ENCODE measurements at places on chromosomes 5 and 9.
A peak's percentile ranks its signal among the peaks of the same experiment; 100 is the strongest.

- DNase-seq, result no peak
These were observed 24.8 kb upstream of the PRDM9 start for GRCh38 chr5:23482642-23483041.

DNA sequence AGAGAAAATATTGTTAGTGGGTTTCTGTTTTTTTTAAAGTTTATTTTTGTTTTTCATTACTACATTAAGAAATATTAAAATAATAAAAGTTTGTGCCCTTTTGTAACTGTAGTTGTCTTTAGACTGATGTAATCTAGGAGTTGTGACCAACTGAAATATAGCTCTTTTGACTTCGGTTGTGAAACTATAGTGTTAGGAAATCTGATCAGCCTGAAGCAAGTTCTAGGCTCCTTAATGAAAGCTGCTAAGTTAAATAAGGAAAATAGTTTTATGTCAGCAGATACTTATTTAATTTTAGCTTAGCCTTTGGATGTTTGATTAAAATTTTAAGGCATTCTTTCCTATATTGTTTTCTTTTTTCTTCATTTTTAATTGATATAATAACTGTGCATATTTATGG is 14.2 kb downstream of the AP3S1 start:
- no peak for DNase-seq

DNA sequence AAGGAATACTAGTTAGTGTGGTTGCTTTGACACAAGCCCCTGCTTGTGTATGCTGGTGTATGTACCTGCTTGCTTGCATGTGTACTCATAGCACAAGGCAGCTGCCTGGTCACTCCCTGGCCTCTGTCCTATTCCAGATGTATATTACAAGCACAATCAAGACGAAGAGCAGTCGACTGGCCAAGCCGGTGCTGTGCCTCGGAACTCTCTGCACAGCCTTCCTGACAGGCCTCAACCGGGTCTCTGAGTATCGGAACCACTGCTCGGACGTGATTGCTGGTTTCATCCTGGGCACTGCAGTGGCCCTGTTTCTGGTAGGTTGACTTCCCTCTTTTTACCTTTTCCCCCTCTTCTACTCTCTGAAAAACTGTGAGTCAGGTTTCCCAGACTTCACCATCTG is 72.1 kb downstream of the BAAT start:
- no peak for DNase-seq

DNA sequence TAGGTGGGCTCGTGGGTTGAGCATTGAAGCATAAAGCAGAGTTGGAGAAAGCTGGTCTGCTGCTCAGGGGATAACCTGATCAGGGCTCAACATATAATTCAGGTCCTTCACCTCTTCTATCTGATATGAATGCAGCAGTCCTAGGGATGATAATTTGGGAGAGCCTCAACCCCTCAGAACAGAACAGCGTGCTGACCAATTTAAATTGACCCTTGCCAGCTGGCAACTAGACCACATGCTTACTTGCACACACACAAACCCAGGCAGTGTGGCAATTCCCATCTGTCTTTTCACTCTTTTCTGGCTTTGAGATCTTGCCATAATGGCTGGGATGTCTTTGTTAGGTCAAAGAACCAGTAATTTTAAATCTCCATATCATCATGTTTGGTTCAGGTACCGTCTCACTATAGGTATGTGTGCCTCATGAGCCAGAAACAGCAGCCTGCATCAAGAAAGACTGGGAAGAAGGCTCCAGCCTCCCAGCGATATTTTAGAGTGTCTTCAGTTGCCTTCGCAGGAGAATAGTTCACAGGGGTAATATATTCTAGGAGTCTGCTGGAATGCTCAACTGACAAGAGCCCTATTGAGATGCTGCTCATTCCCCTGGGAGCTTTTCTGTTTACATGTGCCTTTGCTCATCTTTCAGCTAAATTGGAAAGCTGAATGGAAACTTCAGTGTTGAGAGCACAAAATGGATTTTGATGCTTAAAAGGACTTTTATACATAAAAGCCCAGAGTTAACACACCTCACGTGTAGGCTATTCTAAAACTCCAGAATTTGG is 497.6 kb downstream of the RASEF start:
- no peak for DNase-seq

DNA sequence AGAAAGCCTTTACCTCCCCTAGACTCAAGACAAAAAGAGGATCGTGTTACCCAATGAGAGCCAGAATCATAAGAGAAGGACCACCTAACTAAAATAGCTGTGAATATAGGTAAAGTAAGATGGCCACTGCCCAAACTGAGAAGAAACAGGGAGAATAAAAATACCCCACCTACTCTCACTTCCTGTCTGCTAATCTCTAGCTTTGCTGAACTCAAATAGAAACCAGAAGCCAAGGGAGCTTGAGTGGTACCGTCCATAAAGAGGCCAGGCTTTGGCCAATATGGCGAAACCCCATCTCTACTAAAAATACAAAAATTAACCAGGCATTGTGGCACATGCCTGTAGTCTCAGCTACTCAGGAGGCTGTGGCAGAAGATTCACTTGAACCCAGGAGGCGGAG is 123.0 kb upstream of the FST start:
- no peak for DNase-seq

DNA sequence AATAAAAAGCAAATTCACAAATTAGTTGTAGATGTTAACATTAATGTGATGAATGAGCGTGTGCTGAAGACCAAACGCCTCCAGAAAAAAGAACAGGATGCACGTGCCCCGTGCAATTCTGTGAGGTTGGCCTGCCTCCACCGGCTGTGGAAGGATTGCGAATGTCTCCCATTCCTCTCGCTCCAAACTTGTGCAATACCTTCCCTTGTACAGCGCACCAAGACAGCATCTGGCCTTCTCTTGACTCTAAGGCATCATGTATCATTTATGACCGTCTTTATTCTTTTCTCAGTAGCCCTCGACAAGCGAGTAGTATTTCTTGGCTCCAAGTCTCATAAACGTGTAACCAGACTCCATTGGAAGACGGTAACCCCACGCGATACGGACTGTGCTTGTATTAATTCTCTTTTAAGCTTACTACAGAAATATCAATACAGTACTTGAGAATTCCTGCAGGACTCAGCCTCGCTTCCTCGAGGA is 1.5 kb upstream of the TESK1 start:
- no peak for DNase-seq

GRCh38 chr9:136882109-136882946 is 4.0 kb upstream of the TRAF2 start:
- DNase-seq, result peak; percentile 70

DNA sequence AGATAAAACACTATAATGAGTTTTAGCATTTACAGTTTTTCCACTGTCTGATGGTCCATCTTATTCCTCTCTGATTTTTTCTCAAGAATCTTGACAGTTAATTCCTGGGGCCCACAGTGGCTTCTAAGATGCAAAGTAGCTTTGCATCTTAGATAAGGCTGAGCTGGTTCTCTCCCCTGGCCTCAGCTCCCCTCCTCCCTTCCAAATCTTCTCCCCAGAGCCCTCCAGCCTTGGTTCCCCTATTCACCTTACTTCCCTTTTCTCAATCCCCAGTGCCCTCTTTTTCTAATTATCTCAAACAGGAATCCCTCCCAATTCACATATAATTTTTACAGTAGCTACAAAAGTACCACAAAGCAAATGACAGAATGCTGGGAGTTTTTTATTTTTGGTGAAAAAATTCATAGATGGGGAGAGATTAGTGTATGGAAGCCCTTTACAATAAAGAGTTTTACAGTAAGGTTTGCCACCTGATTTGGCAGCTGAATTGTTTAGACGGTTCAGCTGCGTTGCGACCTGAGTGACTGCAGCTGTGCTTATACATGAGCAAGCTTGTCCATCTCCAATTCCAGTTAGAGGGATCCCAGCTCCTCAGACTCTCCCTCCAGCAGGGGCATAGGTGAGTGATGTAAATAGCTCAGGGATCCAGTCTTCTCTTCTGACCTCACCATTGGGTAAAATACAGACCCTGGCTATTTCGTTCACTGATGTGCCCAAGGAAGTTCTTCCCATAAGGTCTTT is 51.4 kb upstream of the CKMT2 start:
- no peak for DNase-seq

DNA sequence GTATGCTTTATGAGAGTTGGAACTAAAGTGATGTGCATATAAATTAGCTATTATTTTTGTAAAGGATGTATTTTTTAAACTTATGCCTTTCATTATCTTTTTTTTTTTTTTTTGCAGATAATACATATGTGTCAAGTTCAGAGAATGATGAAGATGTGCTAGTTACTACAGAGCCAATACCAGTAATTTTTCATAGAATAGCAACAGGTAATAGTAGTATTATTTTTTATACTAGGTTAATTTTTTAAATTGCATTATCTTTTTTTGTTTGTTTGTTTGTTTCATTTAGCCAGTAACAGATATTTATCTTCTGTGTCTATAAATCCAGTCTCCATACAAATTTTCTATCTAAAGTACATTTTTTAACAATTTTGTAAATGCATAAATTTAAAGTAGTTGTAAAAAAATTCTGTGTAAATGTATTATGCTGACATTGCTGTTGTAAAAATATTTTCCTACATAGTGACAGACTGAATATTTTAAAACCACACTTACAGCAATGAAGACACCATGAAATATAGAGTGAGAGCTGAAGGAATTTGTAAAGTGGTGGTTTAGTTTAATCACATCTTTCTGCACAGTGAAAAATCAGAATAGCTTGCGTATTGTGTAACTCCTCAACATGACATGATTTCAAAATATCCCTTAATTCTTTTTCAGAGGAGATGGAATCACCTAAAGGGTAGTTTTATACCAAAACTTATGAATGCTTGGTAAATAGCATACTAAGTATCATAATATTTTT is 93.3 kb downstream of the PARP8 start:
- no peak for DNase-seq

DNA sequence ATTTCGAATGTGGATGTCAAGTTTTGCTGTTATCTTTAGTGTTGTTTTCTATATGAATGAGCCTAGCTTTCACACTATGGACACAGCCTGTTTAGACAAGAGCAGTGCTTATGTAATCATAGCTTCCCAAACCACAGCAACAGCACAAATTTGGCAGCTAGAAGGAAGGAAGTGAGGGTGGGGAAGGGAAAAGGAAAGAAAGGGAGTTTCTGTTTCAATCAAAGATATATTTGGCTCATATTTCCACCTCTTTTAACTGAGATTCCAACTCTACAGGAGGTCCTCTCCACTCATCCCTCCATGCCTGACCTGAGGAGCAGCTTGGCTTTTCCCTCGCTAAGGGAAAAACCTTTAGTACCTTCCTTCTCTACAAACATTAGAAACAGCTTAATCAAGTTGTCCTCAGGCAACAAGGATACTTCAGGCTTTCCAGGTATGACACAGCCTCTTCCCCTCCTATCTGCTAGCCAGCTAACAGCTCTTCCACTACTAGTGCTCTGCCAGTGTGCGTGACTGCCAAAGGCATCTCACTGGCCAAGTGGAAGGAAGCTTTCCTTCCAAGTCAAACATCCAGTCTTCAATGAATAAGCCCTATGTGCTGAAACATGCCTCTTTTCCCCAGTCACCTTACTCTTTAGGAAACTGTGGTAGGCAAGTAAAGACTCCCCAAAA is 268.6 kb upstream of the PTGER4 start:
- DNase-seq, result no peak

DNA sequence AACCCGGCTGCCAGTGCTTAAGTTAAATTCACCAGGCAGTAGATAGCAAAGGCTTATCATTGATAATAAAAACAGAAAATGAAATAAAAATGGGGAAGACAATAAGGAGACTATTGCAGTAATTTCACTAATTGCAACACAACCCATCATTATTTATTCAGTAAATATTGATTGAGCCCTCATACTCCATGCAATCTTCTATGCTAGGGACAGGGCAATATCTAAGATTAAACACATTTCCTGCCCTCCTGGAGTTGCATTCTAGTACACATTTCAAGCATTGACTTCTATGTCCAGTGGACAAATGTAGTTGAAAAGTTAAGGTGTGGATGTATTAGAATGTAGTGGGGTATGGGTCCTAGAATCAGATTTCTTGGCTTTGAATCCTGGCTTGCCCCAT is 12.8 kb downstream of the MEGF10 start:
- no peak for DNase-seq

- DNase-seq, result no peak
These were observed 11.5 kb upstream of the PSIP1 start for GRCh38 chr9:15522130-15522755.

- DNase-seq, result no peak
These were observed 27.8 kb downstream of the UBE2D2 start for GRCh38 chr5:139588962-139589361.

DNA sequence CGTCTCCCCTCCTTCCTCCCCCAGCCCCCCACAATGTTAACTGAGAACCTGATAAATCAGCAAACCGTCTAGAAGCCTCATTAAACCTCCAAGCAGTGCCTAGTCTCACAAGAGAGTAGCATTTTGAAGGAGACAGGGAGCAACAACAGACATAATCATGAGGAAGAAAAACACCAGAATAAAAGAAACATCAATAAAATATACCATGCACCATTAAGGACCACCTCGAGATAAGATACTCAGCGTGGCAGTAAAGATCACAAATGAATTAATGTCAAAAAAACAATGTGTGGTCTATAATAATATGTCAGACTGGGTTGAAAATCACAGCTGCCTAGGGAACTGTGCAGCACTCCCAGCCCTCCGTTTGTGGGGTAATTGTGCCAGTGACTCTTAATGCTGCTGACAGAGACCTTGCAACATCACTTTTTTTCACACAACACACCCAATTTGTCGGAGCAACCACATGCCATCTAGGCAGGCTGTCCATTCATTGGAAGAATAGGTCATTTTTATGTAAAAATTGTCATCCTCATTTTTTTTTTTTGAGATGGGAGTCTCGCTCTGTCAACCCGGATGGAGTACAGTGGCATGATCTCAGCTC is 450.8 kb upstream of the WWC1 start:
- DNase-seq, result no peak

DNA sequence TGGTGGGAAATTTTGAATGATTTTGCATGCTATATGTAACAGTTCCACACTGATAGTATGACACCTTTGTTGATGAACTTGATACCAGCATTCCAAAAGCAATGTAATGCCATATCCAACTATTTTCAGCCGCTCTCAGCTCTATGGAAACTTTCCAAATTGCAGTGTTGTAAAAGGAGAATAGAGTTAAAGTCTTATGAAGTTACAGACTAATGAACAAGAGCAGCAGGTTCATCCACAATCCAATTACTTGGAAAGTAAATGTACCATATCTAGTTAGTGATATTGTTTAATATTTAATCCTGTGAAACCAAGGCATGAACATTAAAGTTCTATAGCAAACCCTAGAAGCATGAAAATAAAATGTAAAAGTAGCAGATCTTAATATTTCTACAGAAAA is 418.2 kb downstream of the TUSC1 start:
- no peak for DNase-seq

- DNase-seq, result no peak
These were observed 5.4 kb downstream of the GOLM1 start for GRCh38 chr9:86093788-86094555.

- DNase-seq, result no peak
These were observed 1.9 kb upstream of the FST start for GRCh38 chr5:53478411-53479044.

GRCh38 chr5:50727149-50727496 is 60.7 kb downstream of the PARP8 start:
- DNase-seq, result no peak

GRCh38 chr5:149181732-149182131 is 40.4 kb downstream of the ABLIM3 start:
- DNase-seq, result no peak

Data from activated B cell treated with CpG ODN at 0.5 μM for 24 hours (primary cell).